GM04504 (cell line): ENCODE measurements at places on chromosomes 7 and 10.
A peak's percentile ranks its signal among the peaks of the same experiment; 100 is the strongest.

DNA sequence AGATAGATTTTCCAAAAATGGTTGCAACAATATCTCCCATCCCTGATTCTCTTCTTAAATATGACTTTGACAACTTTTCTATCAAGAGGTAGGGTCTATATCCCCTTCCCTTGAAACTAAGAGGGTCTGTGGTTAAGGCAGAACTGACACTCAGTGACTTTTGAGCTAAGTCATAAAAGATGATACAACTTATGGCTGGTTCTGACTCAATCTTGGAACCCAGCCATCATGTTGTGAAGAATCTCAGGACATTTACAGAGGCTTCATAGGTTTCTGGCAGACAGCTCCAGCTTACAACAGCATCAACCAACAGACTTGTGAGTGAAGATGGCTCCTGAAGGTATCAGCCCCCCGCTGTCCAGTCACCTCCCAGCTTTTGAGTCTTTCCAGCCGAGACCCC, 203.5 kb downstream of the RNLS start:
- DNase-seq, result peak; percentile 54

- no peak for DNase-seq
These were observed 34.8 kb upstream of the TNPO3 start for GRCh38 chr7:129089521-129090212.

DNA sequence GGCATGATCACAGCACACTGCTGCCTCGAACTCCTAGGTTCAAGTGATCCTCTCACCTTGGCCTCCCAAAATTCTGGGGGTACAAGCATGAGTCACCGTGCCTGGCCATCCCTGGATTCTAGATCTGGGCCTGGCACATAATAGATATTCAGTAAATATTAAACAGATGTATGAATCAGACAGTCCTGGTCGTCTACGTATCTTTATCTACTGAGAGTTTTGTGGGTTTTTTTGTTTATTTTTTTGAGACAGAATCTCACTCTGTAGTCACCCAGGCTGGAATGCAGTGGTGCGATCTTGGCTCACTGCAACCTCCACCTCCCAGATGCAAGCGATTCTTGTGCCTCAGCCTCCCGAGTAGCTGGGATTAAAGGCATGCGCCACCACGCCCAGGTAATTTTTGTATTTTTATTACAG, 24.3 kb upstream of the ITGB1 start:
- no peak for DNase-seq

- DNase-seq, result no peak
These were observed 11.5 kb upstream of the AASS start for GRCh38 chr7:122155566-122155965.

DNA sequence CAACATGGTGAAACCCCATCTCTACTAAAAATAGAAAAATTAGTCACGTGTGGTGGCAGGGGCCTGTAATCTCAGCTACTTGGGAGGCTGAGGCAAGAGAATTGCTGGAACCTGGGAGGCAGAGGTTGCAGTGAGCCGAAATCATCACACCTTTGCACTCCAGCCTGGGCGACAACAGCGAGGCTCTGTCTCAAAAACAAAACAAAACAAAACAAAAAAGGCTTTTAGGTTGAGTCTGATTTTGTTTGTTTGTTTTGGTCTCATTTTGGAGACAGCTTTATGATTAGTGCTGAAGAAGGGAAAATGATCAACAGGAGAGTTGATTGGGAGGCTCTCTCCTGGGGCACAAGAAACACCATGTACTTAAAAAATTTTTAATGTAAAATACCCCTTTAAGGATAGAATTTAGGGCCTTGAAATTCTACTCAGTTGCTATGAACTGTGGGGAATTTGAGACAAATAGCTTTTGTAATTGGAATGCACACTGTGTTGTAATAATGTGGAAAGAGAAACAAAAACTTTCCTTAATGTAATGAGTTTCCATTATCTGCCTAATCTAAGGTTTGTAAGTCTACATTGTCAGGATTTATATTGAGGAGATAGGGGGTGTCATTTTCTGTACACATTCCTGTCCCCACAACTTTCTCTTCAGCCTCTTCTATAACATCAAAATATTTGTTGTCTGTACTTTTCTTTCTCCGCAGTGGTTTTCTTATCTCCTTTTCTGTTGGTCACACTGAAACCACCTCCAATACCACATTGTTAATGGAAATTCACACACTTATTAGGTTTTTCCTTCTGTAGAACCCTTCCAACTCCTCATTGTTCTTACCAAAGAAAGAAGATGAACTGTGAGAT, 41.3 kb downstream of the ARID5B start:
- DNase-seq, result no peak

DNA sequence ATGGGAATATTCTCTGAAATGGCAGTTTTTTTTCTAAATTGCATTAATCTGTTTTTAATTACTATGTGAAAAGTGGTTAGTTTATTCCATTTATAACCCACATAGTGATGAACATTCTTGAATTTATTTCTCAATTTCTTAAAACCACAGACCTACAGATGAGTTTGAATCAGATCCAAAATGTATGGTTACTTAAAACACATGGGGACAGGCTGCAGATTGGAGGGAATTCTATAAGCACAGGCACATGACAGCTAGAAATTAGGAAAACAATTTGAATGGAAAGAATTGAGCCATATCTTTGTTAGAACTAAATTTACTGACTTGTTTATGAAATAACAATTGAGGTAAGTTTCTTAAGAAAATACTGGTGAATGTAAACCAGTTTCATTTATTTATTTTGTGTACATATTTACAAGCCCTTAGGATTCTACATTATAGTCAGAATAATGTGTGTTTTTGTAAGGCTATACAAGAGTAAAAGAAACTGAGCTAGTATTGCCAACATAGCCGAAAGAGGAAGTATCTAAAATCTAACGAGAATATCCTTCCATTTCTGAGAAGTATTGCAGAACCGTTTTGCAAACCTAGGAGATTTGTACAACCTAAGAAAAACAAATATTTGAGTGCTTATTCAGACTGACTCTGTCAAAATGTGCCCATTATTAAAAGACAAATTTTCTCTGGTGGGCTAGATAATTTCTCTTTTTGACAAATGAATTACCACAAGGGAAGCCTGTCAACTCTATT, 434.3 kb upstream of the SEMA3D start:
- no peak for DNase-seq

DNA sequence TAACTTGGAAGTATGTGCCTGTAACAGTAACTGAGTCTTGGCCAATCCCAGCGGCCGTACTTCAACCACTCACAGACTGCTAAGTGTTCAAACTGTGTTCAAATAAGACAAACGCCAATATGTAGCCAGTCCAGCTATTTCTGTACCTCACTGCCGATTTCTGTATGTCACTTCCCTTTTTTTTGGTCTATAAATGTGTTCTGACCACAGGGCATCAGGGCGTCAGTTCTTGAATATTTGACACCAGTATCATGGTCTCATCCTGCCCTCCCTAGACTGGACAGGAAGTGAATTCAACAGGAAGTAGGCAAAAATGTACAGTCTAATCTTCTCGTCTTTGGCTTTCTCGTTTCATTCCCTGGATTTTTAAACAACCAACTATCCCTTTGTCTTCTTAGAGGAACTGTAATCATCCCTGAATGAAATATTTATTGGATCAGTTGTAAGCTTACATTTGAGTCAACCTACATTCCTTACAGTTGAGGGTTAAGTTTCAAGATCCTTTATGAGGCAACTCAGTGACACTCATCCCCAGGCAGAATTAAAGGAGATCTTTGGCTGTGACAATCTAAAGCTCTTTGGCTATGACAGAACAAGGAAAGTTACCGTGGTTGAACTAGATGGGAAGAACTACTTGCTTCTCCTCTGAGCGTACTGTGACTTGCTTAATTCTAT, 232.7 kb downstream of the NSUN6 start:
- no peak for DNase-seq

- no peak for DNase-seq
These were observed 6.1 kb downstream of the MARVELD1 start for GRCh38 chr10:97719602-97720001.

- no peak for DNase-seq
These were observed 46.1 kb downstream of the COL28A1 start for GRCh38 chr7:7489546-7489945.

GRCh38 chr10:836782-837181, 94.7 kb downstream of the LARP4B start:
- DNase-seq, result no peak

- DNase-seq, result no peak
These were observed 7.8 kb downstream of the CRHR2 start for GRCh38 chr7:30674420-30674819.

- DNase-seq, result no peak
These were observed 337.5 kb downstream of the CXCL12 start for GRCh38 chr10:44047361-44047760.
